ENCODE measurements at places on chromosomes 5 and 9.

DNA sequence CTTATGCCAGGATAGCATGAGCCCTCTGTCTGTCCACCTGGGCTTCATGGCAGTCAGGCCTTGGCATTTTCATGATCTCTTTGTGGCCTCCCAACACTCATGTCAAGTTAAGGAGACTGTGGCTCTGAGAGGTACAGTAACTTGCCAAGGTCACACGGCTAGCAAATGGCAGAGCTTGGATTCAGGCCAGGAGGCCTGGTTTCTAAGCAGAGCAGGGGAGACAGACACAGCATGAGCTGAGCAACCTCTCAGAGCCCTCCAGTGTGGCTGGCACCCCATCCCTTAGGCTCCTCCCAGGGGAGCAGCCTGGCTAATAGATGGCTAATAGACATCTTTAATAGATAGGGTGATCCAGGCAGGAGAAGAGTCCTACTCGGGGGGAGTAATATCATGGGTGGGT, 4.1 kb downstream of the SYNPO start:
- DNase-seq: no peak

DNA sequence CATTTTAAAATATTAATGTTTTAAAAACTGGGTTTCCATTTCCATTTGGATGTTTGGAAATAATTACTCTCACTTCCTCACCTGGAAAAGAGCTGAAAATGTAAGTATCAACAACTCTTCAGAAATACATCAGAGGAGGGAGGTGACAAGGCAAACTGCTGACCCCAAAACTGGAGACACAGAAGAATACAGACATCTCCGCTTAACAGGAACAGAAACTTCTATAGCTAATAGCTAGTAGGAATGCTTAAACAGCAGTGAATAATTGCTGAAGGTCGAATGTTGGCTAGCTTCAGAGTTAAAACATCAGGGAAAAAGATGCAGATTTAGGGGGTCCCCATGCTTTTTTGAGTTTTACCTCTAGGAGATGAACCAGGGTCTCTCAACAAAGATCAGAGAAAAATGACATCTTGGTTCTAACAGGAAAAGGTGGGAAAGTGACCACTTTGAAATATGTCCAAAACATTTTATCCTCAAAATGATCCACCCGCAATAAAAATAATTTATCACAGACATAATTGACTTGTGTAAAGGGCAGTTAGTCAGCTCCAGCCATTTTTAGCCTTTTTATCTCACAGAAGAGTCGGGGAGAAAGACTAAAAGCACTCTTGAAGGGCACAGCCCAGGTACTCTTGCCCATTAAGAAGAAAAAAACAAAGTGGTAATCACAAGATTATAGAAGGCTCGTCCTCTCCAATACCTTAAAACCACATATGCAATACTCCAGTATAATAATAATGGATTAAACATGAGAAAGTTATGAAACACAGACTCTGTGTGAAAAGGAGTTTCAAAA, 1474.9 kb downstream of the EFNA5 start:
- DNase-seq: no peak

DNA sequence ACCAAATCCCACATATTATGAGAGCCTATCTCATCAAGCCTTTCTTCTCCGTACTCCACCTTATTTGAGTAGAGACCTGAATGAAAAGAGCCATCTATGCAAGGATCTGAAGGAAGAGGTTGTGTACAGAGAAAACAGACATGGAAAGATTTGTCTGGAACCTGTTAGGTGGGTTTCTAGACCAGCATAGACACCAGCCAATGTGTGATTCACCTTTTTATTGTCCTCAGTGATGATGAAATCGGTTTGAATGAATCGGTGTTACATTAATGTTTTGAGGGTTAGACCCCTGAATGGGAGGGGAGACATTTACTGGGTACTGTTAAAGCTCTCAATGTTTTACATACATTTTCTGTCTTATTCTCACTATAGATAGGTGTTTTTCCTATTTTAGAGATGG, 223.6 kb downstream of the NMUR2 start:
- DNase-seq: no peak

DNA sequence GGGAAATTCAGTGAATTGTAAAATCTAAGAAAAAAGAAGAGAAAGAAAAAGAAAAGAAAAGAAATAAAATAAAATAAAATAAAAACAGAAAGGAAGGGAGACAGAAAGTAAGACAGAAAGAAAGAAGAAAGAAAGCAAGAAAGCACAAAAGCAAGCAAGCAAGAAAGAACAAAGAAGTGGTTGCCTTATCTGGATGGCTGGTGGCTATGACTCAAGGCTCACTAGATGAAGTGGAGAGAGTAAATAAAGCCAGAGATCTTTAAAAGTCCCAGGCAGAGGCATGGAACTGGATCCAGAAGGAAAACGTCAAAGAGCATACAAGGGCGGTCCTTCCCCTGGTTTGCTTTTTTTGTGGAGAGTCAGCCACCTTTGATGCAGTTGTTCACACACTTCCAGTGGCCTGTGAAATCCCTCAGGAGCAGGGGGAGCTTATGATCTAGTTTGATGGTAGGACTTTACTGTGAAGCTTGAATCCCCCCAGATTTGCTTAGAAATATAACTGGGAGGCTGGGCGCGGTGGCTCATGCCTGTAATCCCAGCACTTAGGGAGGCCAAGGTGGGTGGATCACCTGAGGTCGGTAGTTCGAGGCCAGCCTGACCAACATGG, 176.7 kb upstream of the HMHB1 start:
- no peak for DNase-seq

GRCh38 chr5:127423173-127423798, 94.2 kb upstream of the PRRC1 start:
- DNase-seq: no peak

Measured in PC-9 (cell line).